ENCODE measurements at places on chromosomes 13 and 19.

DNA sequence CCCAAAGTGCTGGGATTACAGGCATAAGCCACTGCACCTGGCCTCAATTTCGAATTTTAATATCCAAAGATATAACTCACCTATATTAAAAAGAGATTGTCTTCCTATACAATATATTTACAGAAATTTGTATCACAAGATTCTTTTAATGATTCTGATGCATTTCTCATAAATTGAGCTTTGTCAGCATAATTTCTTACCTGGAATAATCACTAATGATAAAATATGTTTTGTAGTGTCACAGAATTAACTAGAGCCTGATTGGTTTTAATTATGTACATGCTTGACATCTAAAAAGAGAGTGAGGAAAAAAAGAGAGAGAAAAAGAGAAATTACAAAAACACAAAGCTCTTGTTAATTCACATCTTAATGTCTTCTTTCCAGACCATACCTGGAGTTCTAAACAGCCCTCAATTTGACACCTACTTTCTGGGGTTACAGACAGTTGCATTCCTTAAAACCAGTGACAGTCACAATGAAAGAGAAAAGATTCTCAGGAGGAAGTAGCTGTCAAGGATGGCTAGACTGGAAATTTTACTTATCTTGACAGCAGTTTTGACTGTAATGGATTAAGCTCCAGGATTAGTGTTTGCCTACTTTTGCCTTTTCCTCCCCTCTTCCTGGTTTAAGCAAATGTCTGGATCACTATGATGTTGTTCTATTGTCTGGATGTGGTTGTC, 214.4 kb downstream of the SPRY2 start:
- DNase-seq, result no peak

GRCh38 chr13:109781384-109782065, 4.9 kb downstream of the IRS2 start:
- no peak for DNase-seq

DNA sequence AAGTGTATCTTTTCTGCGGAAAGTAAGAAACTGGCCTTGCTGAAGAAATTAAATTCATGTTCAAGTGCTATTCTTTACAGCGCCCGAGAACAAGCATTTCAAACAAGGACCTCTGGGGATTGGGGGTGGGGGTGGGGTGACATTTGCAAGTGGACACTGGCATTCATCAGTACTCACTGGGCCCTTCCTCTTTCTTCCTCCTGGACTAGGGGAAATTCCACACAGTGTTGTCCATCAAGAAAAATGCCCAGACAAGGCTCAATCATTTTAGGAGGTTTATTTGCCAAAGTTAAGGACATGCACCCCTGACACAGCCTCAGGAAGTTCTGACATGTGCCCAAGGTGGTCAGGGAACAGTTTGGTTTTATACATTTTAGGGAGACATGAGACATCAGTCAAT, 22.9 kb upstream of the OR10H1 start:
- no peak for DNase-seq

- no peak for DNase-seq
These were observed 39.5 kb downstream of the DHRS12 start for GRCh38 chr13:51764184-51765141.

- DNase-seq, result no peak
These were observed 4.1 kb downstream of the C1QTNF9 start for GRCh38 chr13:24313439-24313838.
